ENCODE measurements at places on chromosomes 11 and 22. TPM values are rescaled to one million over a fixed set of nuclear protein-coding genes. Genes with fewer than 3 reads are reported as not detected.

The GGTLC2 gene
- not detected for polyA plus RNA-seq

The INPPL1 gene
- 79.8 TPM for polyA plus RNA-seq

The MYRF gene
- polyA plus RNA-seq: 2.7 TPM

DNA sequence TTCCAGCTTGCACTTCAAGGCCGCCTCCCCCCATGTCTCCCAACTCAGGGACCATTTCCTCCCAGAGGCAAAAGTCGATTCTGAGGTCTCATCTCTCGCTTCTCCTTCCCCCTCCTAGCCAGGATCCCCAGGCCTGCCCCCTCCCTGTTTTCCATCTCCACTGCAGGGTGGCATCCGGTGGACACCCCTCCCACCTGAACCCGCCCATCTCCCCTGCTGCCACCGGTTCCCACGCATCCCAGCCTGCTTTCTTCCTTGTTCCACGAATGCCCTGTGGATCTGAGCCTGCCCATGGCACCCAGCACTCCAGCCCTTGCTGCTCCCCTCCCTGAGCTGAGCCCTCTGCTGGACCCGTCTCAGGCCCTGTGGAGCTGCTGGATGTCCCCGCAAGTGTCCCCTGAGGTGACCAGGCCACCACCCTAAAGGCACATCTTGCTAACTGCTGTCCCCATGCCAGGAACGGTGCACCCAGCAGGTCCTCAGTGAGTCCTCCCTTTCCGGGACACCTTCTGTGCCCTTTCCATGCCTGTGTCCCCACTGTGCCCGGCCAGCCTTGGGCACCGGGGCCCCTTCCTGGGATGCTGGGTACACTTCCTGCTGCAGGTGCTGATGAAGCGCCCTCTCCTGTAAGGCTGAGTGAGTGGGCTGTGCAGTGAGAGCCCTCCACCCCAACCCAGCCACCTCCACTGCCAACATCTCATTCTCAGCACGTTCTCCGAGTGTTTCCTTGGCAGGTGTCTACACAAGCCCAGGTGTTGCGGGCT is 936 bp downstream of the IL17REL start:
- DNase-seq: no peak

- DNase-seq: no peak
Measured at GRCh38 chr11:125950696-125951651, 5.1 kb downstream of the VSIG10L2 start.

GRCh38 chr11:60133917-60134316 is 45.5 kb downstream of the MS4A2 start:
- no peak for DNase-seq

GRCh38 chr22:39437791-39438704 is 18.8 kb upstream of the MGAT3 start:
- DNase-seq: no peak

DNA sequence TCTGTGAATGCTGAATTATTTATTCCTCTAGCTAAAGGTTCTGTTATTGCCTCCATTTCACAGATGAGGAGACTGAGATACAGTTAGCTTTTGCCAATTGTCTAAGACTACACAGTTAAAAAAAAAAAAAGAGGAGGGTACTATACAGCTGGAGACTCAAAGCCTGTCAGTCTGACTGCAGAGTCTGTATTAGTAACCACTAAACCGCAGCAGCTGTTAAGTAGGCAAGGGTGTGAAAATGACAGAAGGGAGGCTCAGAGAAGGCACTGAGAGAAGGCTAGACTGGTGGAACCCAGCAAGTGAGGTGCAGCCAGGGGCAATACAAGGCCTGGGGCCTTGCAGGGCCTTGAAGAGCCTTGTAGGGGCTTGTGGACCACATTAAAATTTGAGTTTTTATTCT is 181.2 kb downstream of the CSNK2A3 start:
- no peak for DNase-seq
